ENCODE measurements at places on chromosomes 1 and 21. TPM values are rescaled to one million over a fixed set of nuclear protein-coding genes. Genes with fewer than 3 reads are reported as not detected.
A peak's percentile ranks its signal among the peaks of the same experiment; 100 is the strongest.

The TSPAN1 gene
- total RNA-seq, result not detected

The PEX11B gene
- 10.0 TPM for total RNA-seq

The C1orf116 gene
- total RNA-seq, result 5.3 TPM

The IVL gene
- not detected for total RNA-seq

The TSPEAR gene
- 0.35 TPM for total RNA-seq

DNA sequence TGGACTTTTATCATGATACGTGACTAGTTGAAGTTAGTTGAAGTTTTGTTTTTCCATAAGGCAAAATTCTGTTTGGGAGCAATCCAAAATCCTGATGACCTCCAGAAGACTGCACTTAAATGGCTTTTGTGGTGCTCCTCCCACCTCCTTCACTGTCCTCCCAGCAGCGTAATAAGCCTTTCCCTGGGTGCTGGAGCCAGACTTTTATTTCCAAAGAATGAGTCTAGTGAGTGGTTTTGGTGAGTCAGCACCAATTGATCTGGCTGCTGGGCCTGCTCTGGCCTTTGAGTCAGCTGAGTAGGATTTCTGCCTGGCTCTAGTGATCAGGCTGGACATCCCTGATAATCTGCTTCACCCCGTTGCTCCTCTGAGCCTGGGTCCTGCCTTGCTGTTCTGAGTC, 21.7 kb upstream of the KCND3 start:
- H3K4me3 ChIP-seq, result no peak overlapping the region
- H3K27me3 ChIP-seq, result no peaks in the 10 kb centered on the region
- DNase-seq, result no peak
- H3K27ac ChIP-seq, result no peak overlapping the region

GRCh38 chr1:31509124-31510072, 66.9 kb upstream of the TINAGL1 start:
- H3K4me3 ChIP-seq, result no peak overlapping the region
- no peaks in the 10 kb centered on the region for H3K36me3 ChIP-seq
- no peaks in the 10 kb centered on the region for H3K27me3 ChIP-seq
- H3K27ac ChIP-seq, result no peak overlapping the region

DNA sequence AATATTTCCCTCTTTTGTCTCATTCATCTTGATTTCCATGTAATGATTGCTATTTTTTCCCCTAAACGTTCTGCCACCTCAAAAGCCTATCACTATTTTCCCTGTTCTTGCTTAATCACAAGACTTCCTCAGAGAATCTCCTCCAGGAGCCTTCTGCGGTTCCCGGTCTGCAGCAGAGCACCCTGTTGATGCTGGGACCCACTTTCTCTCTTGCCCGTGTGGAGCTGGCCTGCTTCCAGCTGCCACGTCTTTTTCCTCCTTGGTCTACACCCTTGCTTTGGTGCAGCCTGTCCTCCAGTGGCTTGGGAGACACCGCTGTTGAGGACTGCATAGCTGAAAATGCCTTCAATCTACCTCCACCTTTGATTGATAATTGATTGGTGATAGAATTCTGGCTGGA, 70.0 kb upstream of the COA6 start:
- no peaks in the 10 kb centered on the region for H3K36me3 ChIP-seq
- no peaks in the 10 kb centered on the region for H3K4me1 ChIP-seq
- no peak overlapping the region for H3K27ac ChIP-seq
- no peak overlapping the region for H3K4me3 ChIP-seq

DNA sequence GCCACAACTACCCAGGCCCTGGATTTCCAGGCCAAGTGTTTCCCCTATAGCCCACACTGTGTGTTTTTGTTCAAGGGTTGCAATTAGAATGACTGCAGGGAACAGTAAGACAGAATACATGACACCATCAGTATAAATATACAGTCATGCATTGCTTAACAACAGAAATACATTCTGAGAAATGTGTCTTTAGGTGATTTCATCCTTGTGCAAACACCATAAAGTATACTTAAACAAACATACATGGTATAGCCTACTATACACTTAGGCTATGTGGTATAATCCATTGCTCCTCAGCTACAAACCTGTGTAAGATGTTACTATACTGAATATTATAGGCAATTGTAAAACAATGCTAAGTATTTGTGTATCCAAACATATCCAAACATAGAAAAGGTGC, 7.5 kb upstream of the SLC44A5 start:
- DNase-seq, result no peak
- H3K4me1 ChIP-seq, result peaks cover 9% of the 10 kb centered on the region
- no peaks in the 10 kb centered on the region for H3K36me3 ChIP-seq
- no peak overlapping the region for H3K4me3 ChIP-seq
- H3K27ac ChIP-seq, result no peak overlapping the region

DNA sequence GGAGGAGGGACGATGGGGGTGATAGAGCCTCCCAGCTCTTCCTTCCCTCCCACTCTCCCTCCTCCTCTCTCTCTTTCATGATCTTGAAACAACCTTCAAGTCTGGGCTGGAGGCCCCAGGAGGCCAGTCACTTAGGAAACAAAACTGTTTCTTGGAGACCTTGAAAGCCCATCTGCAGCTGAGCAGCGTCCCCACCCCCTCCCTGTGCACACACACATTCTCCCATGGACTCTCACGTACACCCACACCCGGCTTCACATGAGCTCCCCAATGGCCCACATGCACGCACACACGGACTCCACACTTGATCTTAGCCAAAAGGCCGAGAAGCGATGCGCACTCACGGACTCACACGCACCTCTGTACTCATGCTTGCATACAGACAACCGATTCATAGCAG, 3.2 kb upstream of the ATP1A2 start:
- no peaks in the 10 kb centered on the region for H3K27me3 ChIP-seq
- no peak for DNase-seq
- no peaks in the 10 kb centered on the region for H3K36me3 ChIP-seq
- H3K27ac ChIP-seq, result no peak overlapping the region
- no peak overlapping the region for H3K4me3 ChIP-seq

DNA sequence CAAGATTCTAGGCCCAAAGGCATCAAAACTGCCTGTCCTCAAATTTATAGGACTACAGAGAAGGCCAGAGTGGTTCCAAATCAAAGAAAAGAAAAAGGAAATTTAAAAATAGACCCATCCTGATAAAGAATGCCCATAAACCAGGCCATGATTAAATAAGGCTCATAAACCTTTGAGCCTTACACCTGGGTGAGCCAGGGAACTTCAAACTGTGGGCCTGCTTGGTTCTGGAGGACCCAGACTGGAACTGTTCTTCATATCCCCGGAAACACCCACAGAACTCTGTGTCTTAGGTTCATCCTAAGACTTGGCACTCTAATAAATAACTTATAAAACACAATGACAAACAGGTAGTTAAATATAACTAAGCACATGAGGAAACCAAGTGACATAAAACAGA, 28.8 kb downstream of the MCOLN2 start:
- DNase-seq, result no peak
- no peaks in the 10 kb centered on the region for H3K27me3 ChIP-seq
- H3K4me3 ChIP-seq, result no peak overlapping the region
- H3K36me3 ChIP-seq, result no peaks in the 10 kb centered on the region

- H3K27me3 ChIP-seq, result no peaks in the 10 kb centered on the region
- peaks cover 6% of the 10 kb centered on the region for H3K36me3 ChIP-seq
- peaks cover 10% of the 10 kb centered on the region for H3K4me1 ChIP-seq
- no peak overlapping the region for H3K4me3 ChIP-seq
These were observed 5.2 kb upstream of the AGO3 start for GRCh38 chr1:35925741-35926140.

DNA sequence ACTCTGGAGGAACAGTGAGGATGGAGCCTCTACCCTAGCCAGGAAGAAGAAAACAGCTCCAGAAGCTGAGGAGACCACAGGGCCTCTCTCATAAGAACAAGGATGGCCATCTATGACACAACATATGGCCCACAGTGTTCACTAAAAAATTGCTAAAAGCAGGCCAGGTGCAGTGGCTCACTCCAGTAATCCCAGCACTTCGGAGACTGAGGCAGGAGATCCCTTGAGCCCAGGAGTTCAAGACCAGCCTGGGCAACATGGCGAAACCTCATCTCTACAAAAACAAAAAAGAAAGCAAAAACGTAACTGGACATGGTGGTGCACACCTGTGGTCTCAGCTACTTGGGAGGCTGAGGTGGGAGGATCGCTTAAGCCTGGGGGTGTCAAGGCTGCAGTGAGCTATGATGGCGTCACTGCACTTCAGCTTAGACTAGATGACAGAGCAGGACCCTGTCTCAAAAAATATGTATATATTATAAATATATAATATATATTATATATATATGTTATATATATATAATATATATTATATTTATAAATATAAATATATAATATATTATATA, 103.1 kb downstream of the TOMM20 start:
- H3K4me3 ChIP-seq, result no peak overlapping the region
- H3K4me1 ChIP-seq, result peaks cover 16% of the 10 kb centered on the region
- no peaks in the 10 kb centered on the region for H3K27me3 ChIP-seq
- DNase-seq, result no peak

- H3K36me3 ChIP-seq, result peaks cover 25% of the 10 kb centered on the region
- no peak overlapping the region for H3K4me3 ChIP-seq
- H3K4me1 ChIP-seq, result no peaks in the 10 kb centered on the region
- no peaks in the 10 kb centered on the region for H3K27me3 ChIP-seq
- no peak for DNase-seq
These were observed 8.7 kb downstream of the SDHB start for GRCh38 chr1:17045150-17045549.

- H3K4me3 ChIP-seq, result no peak overlapping the region
- no peaks in the 10 kb centered on the region for H3K4me1 ChIP-seq
- DNase-seq, result peak; percentile 35
- H3K36me3 ChIP-seq, result no peaks in the 10 kb centered on the region
- no peaks in the 10 kb centered on the region for H3K27me3 ChIP-seq
- no peak overlapping the region for H3K27ac ChIP-seq
These were observed 28.9 kb upstream of the KLF18 start for GRCh38 chr1:44170281-44170823.

GRCh38 chr1:173020138-173020750, 30.5 kb downstream of the TNFSF18 start:
- no peaks in the 10 kb centered on the region for H3K27me3 ChIP-seq
- no peak for DNase-seq
- H3K4me1 ChIP-seq, result no peaks in the 10 kb centered on the region
- H3K27ac ChIP-seq, result no peak overlapping the region
- no peak overlapping the region for H3K4me3 ChIP-seq
- no peaks in the 10 kb centered on the region for H3K36me3 ChIP-seq

- no peak for DNase-seq
- H3K27me3 ChIP-seq, result no peaks in the 10 kb centered on the region
These were observed 6.1 kb downstream of the PARK7 start for GRCh38 chr1:7967651-7968050.

- H3K4me1 ChIP-seq, result peaks cover 12% of the 10 kb centered on the region
- no peak overlapping the region for H3K27ac ChIP-seq
- peaks cover 8% of the 10 kb centered on the region for H3K36me3 ChIP-seq
- DNase-seq, result no peak
These were observed 13.3 kb downstream of the ETV3 start for GRCh38 chr1:157124855-157125254.

GRCh38 chr1:91680556-91681155, 180.0 kb downstream of the CDC7 start:
- no peaks in the 10 kb centered on the region for H3K27me3 ChIP-seq
- H3K4me1 ChIP-seq, result peaks cover 28% of the 10 kb centered on the region
- H3K36me3 ChIP-seq, result no peaks in the 10 kb centered on the region
- no peak for DNase-seq

DNA sequence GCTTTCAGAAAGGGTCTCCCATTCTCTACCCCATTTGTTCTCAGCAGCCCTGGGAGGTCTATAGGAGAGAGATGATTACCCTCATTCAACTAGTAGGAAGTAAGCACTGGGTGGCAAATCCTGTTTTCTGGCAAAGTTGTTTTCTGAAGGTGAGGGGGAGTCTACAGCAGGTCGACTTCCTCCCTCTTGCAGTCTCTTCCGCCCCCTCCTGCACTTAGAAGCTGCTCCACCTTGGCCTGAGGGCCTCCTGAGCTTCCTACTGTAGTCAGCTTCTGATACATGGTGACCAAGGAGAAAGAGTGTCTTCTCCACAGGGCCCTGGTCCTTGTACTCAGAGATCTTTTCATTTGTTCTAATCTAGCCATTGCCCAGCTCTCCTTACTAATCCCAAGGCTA, 93.1 kb downstream of the RGL1 start:
- no peaks in the 10 kb centered on the region for H3K36me3 ChIP-seq
- no peak for DNase-seq
- no peak overlapping the region for H3K27ac ChIP-seq

DNA sequence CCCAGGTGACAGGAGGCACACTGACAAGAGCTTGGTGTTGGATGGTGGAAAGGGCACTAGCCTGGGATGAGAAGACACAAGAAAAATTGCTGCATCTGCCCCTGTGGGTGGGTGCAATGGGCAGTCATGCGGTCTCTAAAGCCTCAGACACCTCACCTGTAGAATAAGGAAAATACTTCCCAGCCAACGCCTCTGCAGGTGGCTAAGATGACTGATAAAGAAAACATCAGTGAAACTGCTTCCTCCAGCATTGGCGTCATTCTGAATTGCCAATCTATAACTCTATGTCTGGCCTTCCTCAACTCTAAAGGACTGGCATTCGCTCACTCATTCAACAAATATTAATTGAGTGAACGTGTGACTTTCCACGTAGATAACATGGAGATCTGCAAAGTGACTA, 100.4 kb upstream of the F3 start:
- DNase-seq, result no peak
- H3K4me1 ChIP-seq, result no peaks in the 10 kb centered on the region
- H3K4me3 ChIP-seq, result no peak overlapping the region
- no peak overlapping the region for H3K27ac ChIP-seq
- no peaks in the 10 kb centered on the region for H3K27me3 ChIP-seq

GRCh38 chr1:66779475-66780078, 21.5 kb downstream of the INSL5 start:
- H3K27me3 ChIP-seq, result no peaks in the 10 kb centered on the region
- no peaks in the 10 kb centered on the region for H3K4me1 ChIP-seq
- H3K4me3 ChIP-seq, result no peak overlapping the region
- H3K36me3 ChIP-seq, result peaks cover 4% of the 10 kb centered on the region

DNA sequence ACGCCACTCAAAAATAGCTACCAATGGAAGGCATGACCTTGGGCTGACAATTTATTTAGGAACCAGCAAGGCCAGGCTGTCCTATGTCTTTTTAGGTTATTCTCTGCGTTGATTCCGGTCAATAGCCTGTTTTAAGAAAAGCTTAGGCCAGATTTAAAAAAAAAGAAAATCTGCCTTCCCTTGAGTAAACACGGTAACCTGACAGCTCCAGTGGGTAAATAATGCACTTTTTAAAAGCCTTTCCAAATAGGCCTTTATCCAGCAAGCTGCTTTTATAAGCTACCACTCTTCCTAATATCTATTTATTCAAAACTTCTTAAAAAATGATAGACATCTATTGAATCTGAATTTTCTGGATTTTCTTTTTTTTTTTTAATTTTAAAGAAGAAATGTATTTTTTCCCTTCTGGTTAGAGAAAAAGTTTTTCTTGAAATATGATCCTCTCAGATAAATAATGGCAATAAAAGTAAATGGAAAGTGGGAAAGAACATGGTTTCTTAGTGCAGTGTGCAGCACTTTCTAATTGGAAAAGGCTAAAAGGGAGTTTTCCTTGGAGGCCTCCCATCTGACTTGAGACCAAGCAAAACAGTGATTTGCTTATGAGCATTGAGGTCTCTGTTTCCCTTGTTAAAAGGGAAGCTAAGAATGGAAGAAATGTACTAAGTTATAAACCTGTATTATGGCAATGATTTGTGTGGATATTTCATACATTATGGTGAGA, 281.0 kb upstream of the RUNX1 start:
- H3K27ac ChIP-seq, result no peak overlapping the region
- H3K4me1 ChIP-seq, result no peaks in the 10 kb centered on the region
- no peak overlapping the region for H3K4me3 ChIP-seq
- H3K36me3 ChIP-seq, result no peaks in the 10 kb centered on the region

All from GM23338 (cell line).